NCI-H1048 (cell line): ENCODE measurements at places on chromosomes 11 and 22.

- no peak for DNase-seq
These were observed 163.4 kb upstream of the BDNF start for GRCh38 chr11:27863637-27864036.

GRCh38 chr11:650482-650881 lies 13.4 kb downstream of the DRD4 start:
- DNase-seq = no peak

- no peak for DNase-seq
These were observed 105.6 kb upstream of the NNMT start for GRCh38 chr11:114190630-114191029.

DNA sequence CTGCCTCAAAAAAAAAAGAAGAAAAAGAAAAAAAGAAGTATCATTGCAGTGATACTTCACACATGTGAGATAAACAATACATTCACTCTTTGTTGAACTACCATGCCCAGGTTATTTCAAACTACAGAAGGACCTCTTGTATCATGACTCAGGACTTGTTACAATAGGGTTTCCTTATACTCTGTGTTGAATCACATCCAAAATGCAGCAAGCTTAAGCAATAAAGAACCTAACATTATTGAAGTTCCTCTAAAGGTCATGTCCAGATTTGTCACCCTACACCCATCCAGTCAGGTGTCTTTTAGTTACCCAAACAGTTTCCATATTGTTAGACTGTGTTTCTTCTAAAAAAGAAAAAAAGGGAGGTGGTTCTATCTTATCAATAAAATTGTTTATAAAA lies 26.9 kb upstream of the ALKBH3 start:
- DNase-seq = no peak

DNA sequence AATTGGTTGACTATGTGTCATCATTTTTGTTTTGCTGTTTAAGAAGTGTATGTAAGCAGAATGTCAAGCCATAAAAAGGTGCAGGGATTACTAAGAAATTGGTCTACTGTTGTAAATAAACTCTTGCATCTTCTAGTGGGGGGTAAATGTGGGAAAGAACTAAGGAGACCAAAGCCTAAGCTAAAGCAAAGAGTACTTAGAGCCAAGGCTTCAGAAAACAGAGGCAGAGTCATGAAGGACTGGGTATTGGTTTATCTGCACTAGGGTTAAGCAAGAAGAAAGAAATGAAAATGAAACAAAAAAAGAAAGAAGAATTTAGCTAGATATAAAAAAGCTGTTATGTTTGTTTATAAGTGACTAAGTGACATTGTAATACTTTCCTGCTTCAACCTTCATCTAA lies 628.1 kb downstream of the METTL15 start:
- no peak for DNase-seq

DNA sequence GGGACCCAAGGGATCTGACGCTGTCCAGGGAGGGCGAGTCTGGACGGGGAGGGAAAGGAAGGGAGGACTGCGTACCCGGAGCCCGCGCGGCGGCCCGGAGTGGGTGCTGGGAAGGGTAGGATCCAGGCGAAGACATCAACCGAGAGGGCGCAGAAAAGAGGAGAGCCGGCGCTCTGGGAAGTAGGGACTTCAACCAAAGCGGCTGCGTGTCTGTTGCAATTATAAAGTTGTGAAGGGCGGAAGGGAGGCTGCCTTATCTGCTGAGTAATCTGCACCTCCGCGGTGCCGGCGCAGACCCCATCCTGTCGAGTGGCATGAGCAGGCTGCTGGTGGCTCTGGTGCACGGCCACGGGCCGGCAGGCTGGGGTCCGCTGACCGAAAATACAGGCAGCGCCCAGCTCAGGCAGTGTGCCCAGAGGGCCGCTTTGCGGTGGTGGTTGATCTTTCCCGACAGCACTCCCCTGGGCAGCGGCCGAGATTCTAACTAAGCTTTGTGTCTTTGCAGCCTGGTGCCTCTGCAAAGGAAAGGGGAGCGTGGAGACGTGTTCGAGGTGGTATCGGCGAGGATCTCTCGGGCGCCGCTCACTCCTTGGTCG lies 978 bp downstream of the C11orf87 start:
- DNase-seq = no peak

DNA sequence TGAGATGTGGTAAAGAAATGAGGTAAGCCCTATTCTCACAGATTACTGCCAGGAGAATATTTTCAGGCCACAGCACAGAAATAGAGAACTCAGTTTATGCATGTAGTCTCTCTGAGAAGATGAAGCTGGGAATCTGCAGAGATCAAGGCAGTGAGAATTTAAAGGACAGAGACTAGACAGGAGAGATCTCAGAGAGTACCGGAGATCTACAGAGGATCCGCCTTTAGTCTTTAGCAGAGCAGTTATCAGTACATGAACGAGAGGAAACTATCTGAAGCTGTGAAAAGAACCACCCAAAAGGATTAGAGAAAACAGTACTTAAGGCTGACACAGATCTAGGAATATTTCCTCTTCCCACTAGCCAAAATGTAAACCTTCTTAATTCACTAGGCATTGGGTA lies 101.5 kb downstream of the DLG2 start:
- DNase-seq = no peak

DNA sequence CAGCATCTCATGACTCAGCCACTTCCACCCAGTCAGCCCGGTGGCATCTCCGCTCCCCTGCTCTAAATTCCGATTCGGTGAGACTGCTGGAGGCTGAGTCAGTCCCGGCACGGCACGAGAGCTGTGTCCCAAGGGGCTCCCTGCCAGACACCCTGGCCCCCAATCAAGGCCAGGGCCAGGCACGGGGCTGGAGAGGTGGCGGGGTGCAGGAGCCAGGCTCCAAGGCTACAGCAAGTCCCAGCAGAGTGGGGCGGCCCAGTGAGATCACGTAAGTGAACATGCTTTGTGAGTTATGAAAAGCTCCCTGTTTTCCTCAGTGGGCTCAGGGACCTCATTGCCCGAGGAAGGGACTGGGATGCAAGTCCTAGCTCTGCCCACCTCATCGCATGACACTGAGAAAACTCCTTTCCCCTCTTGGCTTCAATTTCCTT lies 3.0 kb downstream of the C11orf68 start:
- no peak for DNase-seq

GRCh38 chr11:101686514-101686913 lies 102.7 kb upstream of the TRPC6 start:
- DNase-seq = no peak

- DNase-seq = no peak
These were observed 1130.4 kb downstream of the LRRC4C start for GRCh38 chr11:40328890-40329614.

DNA sequence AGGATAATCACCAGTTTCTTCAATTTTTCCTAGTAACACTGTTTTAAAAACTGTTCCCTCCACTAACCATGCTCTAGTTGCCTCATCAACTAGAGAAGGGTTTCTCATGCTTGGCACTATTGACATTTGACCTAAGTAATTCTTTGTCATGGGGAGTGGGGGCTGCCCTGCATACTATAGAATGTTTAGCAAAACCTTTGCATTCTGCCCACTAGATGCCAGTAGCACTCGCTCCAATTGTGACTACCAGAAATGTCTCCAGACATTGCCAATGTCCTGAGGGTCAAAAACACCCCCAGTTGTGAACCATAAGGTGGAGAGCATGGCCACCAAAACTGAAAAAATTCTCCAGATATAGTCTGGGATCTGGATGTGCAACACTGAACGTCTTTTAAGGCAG lies 27.6 kb upstream of the BMAL1 start:
- DNase-seq = no peak

GRCh38 chr22:25172153-25172552 lies 27.5 kb upstream of the CRYBB3 start:
- no peak for DNase-seq

DNA sequence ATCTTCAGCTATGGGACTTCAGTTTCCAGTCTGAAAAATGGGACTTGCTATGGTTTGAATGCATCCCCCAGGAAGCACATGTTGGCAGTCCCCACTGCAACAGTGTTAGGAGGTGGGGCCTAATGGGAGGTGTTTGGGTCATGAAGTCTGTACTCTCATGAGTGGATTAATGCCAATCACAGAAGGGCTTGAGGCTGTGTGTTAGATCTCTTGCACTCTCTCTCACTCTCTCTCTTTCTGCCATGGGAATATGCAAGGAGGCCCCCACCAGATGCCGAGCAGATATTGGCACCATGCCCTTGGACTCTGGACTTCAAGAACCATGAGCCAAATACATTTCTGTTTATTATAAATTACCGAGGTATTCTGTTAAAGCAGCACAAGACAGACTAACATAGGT lies 7.8 kb upstream of the AP1B1 start:
- DNase-seq = no peak

DNA sequence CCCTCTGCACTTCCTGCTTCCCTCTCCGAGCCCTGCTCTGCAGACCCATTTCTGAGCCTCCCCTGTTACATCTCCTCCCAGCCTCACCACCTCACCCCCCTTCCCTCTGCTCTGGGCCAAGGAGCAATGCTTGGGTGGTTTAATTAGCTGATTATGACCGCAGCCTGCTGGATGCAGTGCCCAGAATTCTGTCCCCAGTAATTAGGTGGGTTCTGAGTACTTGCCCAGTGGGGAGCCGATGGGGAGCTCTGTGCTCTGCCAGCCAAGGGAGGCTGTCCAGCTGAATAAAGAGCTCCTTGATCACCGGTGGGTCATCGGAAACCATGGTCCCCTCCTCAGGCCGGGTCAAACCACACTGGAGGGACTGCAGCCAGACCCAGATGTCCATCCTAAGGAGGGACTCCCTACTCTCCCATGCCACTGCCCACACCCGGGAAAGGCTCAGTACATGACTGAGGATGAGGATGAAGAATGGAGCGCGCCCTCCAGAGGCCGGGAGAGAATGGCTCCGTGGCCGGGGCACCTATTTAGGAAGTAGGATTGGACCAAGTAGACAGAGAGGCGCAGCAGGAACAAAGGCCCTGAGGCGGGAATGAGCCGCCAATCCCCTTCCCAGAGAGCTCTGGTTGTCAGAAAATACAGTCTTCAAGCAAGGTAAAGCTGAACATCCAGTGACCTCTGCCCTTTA lies 9.1 kb downstream of the ARRB1 start:
- no peak for DNase-seq

- no peak for DNase-seq
These were observed 10.0 kb upstream of the TREH start for GRCh38 chr11:118689503-118689851.

GRCh38 chr11:57680552-57680874 lies 12.6 kb downstream of the ZDHHC5 start:
- no peak for DNase-seq

- DNase-seq = no peak
These were observed 49.0 kb upstream of the PPP6R3 start for GRCh38 chr11:68411501-68411991.

GRCh38 chr11:126512251-126512650 lies 156.8 kb downstream of the ST3GAL4 start:
- DNase-seq = no peak

DNA sequence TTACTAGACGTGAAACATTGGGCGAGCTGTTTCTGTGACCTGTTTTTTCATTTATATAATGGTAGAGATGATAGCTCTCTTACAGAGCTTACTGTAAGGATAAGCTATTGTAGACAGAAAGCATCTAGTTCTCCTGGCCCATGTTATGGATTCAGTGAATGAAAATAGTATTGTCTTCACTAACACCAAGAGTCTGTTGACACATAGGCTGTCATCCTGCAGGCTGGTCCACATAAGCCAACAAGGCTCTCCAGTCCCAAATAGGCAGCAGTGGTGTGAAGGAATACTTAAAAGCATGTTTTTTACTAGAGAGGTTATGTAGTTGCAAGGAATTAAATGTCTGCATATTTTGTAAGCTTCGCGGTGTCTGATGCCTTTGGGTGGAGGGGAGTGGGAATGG lies 377.8 kb upstream of the CCDC90B start:
- no peak for DNase-seq

DNA sequence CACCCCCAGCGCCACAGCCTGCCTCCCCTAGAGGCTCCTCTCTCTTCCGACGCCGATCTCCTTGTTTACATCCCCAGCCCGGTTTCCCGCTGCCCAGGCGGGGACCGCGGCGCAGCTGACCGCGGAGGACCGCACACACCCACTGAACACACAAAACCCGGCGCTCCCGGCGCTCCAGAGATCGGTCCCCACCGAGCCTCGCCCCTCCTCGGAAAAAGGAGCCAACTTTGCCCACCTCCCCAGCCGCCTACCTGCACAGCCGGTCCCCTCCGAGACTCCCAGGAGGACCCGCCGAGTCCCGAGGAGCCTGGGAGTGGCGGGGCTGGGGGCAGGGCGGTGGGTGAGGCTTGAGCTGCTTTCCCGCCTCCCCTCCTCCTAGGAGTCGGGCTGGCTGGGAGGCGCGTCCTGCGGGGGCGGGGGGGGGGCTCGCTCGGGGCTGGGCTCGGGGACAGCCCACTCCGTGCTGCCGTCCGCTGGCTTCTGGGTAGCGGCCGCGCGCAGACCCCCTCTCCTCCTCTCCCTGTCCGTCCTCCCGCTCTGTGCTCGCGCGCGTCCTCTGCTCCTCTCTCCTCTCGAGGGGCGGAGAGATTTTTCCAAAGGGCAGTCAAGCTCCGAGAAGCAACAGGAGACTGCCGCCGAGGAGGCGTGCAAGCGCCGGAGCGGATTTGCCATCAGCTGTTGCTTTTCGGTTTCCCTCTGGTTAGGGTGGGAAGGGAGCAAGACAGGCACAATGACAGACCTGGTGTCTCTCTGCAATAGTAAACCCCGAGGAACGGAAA lies at the start of gene FXYD6:
Gene FXYD6 (minus strand): TSS at position 318 of the 779 bp plus-strand sequence. CDS start 33,882 bp downstream, outside the sequence.
- DNase-seq = no peak

DNA sequence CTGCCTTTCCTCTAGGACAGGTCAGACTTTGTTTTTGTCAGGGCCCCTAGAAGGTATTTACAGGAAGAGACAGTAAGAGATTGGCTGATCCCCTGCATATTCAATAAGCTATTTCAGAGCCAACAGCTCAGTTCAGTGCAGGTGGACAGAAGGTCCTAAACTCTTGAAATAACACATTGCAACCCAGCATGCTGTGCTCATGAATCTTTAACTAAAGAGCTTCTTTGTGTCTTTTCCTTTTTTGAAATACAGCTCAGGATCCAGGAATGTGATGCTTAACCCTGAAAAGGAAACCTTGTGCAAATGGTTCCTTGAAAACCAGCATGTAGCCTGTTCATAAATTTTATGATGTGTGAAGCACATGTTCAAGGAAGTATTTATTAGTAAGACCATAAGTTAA lies 43.9 kb downstream of the BBOX1 start:
- DNase-seq = no peak

DNA sequence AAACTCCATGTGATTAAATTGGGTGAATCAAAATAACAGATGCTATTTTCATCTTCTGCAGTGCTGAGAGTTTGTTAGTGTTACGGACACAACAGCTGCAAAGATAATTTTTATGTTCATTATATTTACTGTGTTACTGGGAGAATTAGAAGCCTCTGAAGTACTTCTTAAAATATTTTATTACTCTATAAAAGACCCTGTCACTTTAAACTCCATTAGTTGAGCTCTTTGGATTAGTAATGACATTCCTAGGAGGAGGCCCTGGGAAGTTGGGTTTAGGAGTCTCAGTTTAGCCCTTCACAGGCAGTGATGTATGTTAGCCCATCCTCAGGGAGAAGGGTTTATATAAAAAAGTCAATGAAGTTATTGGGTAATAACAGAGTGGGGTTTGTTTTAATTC lies 596.7 kb downstream of the JRKL start:
- DNase-seq = no peak

- no peak for DNase-seq
These were observed 30.3 kb downstream of the TNKS1BP1 start for GRCh38 chr11:57294225-57295131.

GRCh38 chr11:72605973-72606747 lies 68.1 kb downstream of the PDE2A start:
- no peak for DNase-seq
